CD4-positive, alpha-beta T cell treated with Interleukin-2 at 100 ng/mL for 4 hours (primary cell): ENCODE measurements at places on chromosomes 1 and 21.

DNA sequence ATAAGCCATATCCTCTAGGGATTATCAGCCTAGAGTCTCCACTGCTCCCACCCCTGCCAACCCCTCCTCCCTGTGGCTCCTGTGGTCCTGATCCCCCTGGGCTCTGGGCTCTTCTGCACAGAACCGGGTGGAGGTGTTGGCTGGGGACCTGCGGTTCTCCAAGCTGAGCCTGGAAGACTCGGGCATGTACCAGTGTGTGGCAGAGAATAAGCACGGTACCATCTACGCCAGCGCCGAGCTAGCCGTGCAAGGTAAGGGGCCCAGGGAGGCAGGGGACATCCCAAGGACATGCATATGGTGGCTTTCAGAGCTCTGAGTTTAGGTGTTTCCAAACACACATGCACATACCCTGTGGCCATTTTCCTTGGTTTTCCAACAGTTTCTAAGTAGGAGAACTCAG is 19.3 kb downstream of the CNTN2 start:
- DNase-seq = no peak

GRCh38 chr1:229079016-229079595 is 191.8 kb upstream of the RAB4A start:
- DNase-seq = no peak

DNA sequence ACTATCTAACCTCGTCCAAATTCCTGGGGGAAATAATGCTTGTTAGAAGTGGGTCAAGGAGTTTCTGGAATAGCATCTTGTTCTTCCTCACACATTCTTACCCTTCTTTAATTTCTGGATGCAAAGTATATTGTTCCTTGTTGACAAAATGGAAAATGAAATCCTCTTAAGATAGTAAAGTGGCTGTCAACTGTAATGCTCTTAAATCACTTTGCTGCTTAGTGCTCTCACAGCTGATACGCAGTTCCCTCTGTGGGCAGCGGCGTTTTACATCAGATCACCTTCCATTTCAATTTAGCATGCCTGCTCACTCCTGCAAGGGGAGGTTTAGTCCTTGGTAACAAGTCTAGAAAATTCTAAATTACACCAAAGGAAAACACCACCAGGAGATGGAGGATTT is 113.1 kb downstream of the DNM3 start:
- DNase-seq = no peak

DNA sequence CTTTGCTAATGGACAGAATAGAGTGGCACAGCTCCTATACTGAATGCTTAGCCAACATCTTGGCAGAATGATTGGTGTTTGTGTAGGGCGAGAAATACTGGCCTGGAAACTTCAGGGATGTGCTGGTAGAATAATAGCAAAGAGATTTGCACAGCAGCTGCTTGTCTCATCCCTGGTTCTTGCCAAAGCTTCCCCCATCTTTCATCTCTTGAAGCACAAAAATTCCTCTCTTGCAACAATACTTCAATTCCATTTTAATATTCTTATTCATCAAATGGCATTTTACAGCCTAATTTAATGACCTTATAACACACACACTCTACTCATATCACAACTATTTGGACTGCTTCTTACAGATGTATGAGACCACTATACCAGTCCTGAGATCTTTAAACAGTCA is 37.7 kb downstream of the LHX8 start:
- no peak for DNase-seq

DNA sequence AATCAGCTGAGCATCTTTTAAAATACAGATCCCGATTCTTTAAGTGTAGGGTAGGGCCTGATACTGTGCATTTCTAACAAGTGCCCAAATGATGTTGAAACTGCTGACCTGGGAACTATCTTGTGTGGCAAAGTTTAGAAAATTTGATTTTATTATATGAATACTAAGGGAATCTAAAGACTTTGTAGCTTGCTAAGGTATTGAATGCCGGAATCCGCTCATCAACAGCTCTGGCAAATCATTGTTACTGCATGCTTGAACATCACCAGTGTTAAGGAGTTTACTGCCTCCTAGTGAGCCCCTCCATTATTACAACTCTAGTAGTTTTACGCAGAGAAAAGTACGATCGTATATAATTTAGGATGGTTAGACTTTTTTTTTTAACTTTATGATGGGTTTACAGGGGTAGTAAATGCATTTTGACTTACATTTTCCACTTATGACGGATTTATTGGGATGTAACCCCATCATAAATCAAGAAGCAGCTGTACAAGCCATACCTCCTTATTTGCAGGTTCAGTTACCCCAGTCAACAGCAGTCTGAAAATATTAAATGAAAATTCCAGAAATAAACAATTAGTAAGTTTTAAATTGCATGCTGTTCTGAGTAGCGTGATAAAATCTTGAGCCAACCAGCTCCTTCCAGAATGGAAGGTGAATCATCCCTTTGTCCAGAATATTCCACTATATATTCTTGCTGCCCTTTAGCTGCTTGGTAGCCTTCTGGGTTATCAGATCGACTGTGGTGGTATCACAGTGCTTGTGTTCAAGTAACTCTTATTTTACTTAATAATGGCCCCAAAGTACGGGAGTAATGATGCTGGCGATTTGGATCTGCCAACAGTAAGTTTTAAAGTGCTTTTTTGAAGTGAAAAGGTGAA is 892 bp downstream of the TYW3 start:
- peak; percentile 79 for DNase-seq

GRCh38 chr1:247740721-247741120 is 2.3 kb downstream of the OR14K1 start:
- DNase-seq = no peak

GRCh38 chr1:36523850-36524249 is 41.1 kb upstream of the CSF3R start:
- DNase-seq = no peak

- DNase-seq = no peak
Measured at GRCh38 chr1:220798338-220798737, 11.6 kb downstream of the MTARC1 start.

DNA sequence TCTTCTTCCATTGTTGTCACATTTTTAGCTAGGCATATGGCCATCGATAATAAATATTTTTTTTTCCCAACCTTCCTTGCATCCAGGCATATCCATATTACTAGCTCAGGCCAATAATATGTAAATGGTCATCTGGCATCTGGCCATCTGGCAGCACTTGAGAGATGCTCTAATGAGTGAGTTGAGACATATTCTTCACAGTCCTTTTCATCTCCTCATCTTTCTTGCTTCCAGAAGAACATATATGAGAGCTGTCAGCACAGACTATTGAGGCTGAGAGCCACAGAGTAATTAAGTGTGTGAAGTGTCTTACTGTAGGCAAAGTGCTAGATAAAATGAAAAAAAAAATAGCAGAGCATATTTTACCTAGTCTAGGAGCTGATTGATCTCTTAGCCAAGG is 628.4 kb upstream of the TMPRSS15 start:
- DNase-seq = no peak

DNA sequence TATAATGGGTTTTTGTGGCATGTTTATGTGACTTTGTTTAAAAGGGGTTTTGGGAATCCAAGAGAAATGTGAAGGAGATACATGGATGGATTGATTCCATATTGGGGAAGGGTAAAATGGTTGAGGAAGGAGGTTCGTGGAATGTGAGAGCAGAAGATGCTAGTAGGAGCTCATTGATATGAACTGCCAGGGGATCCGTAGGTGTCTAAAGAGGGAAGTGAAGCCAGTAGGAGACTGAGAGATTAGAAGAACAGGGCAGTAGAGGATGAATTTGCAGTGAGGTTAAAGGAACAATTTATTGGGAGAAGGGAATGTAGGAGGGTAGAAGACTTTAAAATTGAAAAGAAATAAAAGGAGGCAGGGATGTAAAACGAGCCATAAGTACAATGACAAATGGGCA is 252.6 kb downstream of the GPR52 start:
- DNase-seq = no peak

DNA sequence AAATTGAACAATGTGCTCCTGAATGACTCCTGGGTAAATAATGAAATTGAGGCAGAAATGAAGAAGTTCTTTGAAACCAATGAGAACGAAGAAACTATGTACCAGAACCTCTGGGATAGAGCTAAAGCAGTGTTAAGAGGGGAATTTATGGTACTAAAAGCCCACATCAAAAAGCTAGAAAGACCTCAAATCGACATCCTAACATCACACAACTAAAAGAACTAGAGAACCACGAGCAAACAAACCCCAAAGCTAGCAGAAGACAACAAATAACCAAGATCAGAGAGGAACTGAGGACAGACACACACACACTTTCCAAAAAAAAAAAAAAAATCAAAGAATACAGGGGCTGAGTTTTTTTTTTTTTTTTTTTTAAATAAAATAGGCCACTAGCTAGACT is 564.2 kb downstream of the SMYD3 start:
- no peak for DNase-seq

- DNase-seq = no peak
Measured at GRCh38 chr1:195462646-195463045, 1145.6 kb downstream of the KCNT2 start.

DNA sequence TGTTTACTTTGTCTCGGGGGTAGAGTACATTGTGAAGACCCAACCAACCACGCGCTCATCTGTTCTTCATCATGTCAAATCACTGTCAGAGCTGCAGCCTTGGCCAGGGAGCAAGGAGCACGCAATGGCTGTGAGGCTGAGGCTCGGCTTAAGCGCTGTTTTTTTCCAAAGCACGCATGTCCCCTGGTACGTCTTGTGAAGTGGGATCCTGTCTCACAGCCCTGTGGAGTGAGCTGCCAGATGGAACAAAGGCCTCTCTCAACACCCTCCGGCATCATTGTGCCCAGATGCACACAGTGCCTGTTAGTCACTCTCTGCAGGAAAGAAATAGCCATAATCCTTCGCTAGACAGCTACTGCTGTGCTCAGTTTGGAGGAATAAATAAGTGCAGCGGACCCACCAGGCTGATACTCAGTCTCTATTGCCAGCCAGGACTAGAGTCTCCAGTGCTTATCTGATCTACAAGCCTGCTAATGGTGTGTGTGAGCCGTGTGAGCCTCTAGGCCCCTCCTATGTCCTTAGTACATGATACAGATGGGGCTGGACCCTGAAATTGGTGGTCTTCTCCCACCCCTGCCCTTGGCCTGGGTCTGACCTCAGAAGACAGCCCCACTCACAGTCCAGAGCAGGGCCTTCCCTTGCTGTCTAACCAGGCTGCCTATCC is 91.3 kb upstream of the COA6 start:
- DNase-seq = no peak
